ENCODE measurements at places on chromosomes 7 and 10. TPM values are rescaled to one million over a fixed set of nuclear protein-coding genes. Genes with fewer than 3 reads are reported as not detected.

Gene FAM13C
- polyA plus RNA-seq: 0.87 TPM

Gene RNF148
- not detected for polyA plus RNA-seq

Gene C10orf53
- not detected for polyA plus RNA-seq

Gene RPP38
- polyA plus RNA-seq: 12.0 TPM

Gene FAM171A1
- 6.6 TPM for polyA plus RNA-seq

Gene LIMK1
- 0.63 TPM for polyA plus RNA-seq

Gene MMRN2
- polyA plus RNA-seq: 6.2 TPM

Gene SYT15B
- 0.24 TPM for polyA plus RNA-seq

All from liver (tissue), 10 donors.